ENCODE measurements at places on chromosomes 16 and 17.
A peak's percentile ranks its signal among the peaks of the same experiment; 100 is the strongest.

DNA sequence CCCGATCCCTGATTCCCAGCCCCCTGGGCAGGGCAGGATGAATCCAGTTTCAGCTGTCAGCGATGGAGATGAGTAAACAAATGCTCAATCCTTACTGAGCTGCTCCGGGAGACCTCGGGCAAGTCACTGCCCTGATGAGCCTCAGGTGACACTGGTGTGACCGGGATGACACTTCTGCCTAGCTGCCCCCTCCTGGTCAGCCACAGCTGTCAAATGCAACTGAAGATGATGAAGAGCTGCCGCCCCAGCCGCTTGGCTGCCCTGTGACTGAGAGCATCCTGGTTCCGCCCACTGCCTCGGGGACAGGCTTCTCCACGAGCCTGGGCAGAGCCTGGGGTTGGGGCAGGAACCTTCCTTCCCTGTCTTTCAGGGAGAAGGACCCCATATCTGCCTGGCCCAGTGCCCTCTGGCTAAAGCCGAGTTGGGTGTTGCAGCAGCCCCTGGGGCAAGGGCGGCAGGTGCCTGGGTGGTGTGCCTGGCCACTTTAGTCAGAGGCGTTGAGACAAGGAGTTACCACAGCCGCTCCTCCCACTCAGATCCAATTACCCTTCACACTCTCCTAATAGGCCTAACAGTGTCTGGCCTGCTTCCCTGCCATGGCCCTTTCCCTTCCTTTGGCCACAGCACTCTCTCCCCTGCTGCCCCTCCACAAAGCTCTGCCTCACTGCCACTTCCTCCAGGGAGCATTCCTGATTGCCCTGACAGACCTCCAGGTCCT is 5.5 kb downstream of the CCL17 start:
- DNase-seq, result peak; percentile 21

GRCh38 chr17:40556198-40556661 is 9.0 kb downstream of the CCR7 start:
- no peak for DNase-seq

- DNase-seq, result no peak
These were observed 21.7 kb downstream of the TTYH2 start for GRCh38 chr17:74235040-74235581.

GRCh38 chr16:56823081-56823733 is 41.8 kb upstream of the SLC12A3 start:
- DNase-seq, result no peak

- peak; percentile 28 for DNase-seq
These were observed 22.1 kb downstream of the CIBAR2 start for GRCh38 chr16:85090181-85090580.
